Effector CD8-positive, alpha-beta T cell (primary cell): ENCODE measurements at places on chromosomes 3 and 15.

DNA sequence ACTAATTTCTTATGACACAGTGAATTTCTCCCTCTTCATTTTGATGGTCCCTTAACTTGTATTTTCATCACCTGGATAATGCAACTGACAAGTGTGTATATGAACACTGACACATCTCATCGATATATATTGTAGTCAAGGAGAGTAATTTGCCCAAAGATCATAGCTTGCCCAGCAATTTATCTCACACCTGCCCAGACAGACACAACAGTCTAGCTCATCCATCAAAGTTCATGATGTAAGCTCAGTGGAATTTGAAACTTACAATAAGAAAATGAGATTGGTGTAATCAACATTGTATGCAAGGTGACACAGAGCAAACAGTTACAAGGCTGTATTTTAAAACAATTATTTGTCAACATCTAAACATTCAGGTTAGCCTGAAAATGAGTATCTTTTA is 805.8 kb downstream of the NAALADL2 start:
- no peak for DNase-seq

DNA sequence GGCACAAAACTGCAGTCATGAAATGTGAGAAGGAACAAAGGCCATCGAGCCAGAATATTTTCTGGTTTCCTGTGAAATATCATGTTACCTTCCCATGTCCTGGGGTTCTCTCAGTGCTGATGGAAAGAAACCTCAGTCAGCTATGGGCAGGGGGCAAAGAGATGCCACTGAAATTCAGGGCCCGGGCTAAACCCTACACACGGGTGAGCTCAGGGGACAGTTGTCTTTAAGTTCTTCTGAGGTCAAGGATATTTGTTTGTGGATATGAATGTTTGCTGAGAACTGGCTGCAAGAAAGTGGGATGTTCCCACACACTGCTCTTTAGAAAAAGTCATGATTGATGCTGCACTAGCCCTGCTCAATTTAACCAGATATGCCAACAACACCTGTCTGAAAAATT is 187.2 kb downstream of the MEX3B start:
- DNase-seq = no peak

- DNase-seq = no peak
Measured at GRCh38 chr3:16873872-16874271, 10.9 kb upstream of the PLCL2 start.

DNA sequence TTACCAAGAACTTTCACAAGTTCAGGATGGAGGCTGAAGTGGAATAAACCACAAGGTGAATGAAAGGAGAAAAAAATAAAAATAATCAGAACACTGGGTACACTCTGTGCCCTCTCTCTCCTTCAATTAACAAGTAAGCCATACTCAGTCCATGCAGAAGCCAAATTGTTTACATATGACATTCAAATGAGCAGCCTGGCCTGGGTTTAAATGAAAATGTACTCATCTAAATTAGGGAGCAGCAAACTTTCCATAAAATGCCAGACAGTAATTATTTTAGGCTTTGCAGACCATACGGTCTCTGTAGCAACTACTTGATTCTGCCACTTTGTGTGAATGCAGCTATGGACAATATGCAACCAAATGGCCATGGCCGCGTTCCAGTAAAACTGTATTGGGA is 376.6 kb downstream of the MAGI1 start:
- DNase-seq = no peak

- DNase-seq = no peak
Measured at GRCh38 chr3:45437383-45437782, 49.0 kb downstream of the LARS2 start.

DNA sequence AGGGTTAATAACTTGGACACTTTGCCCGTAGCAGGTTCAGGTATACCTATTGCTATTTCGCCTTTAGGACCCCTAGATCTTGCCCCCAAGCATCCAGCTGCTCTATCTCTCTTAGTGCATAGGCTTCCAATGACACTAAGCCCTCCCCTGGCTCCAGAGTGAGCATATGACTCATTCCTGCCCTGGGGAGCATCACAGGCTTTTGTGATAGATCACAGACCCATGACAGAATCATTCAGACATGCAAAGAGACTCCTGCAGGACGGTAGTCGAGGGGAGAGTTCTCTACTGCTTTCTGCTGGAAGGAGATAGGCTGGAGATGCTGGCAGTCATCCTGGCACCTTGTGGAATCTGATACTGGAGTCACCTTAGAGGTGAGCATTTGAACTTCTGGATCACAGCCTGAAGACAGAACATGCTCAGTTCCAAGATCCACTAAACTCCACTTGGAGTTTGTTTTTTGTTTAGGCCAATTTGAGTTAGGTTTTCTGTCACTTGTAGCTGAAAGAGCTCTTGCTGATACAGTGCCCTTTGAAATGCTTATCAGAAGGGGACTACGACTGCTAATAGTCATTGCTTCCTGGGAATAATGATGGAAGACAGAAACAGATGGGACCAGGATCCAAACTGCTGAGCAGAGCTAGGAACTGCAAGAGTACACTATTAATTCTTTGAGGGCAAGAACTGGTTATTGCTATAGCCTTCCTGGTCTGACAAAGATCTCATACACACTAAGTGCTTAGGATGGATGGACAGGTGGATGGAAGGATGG is 11.0 kb downstream of the LYSMD2 start:
- no peak for DNase-seq

DNA sequence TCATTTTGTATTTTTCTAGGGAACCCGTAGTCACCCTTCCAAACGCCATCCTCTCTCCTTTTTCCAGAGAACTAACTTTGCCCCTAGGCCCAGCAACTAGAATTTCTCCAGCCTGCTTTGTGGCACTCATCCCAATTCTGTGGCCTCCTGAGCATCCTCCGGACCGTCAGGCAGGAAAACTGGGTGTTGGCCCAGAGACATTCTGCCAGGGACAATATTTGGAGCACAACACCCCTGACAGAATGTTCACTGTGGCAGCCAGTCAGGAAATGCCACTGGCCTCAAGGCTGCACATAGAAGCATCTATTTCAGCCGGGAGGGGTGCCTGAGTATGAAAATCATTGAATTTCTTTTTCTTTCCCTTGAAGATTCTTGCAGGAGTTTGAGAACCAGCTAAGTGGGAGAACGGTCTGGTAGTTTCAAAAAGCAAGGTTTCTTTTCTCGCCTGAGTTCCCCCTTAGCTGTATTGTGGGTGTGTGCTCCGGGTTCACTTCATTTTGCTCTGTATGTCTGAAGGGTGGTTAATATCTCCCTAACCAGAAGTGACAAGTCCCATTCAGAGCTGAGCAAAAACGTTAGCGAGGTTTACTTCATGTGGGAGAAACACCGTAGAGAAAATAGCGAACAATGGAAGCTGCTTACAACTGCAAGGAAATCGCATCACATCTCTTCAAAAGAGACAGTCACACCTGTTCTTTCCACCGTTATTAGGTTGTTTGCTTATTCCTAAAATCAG is 108.1 kb upstream of the TPM1 start:
- DNase-seq = no peak

- no peak for DNase-seq
Measured at GRCh38 chr15:38795471-38796245, 231.0 kb upstream of the RASGRP1 start.
